ENCODE measurements at places on chromosomes 11 and 22. TPM values are rescaled to one million over a fixed set of nuclear protein-coding genes. Genes with fewer than 3 reads are reported as not detected.

RSF1 gene
- 36.7 TPM for total RNA-seq

SAC3D1 gene
- 26.7 TPM for total RNA-seq

KDM4D gene
- total RNA-seq, result not detected

ANO5 gene
- 7.5 TPM for total RNA-seq

GRCh38 chr11:97794876-97795275, 1225.9 kb upstream of the CNTN5 start:
- no peak for DNase-seq

- DNase-seq, result no peak
These were observed 160.9 kb downstream of the C11orf91 start for GRCh38 chr11:33539751-33540150.

- no peak for DNase-seq
These were observed at the start of gene SCT for GRCh38 chr11:626475-627307. TSS of gene SCT (minus strand) at chr11:627181. CDS start at chr11:627143, 38 bp downstream.

All from colonic mucosa (tissue), 4 donors.